COLO829 (cell line): ENCODE measurements at places on chromosomes 7 and 10.

- DNase-seq, result no peak
These were observed 255.2 kb upstream of the KLF14 start for GRCh38 chr7:130989101-130989795.

DNA sequence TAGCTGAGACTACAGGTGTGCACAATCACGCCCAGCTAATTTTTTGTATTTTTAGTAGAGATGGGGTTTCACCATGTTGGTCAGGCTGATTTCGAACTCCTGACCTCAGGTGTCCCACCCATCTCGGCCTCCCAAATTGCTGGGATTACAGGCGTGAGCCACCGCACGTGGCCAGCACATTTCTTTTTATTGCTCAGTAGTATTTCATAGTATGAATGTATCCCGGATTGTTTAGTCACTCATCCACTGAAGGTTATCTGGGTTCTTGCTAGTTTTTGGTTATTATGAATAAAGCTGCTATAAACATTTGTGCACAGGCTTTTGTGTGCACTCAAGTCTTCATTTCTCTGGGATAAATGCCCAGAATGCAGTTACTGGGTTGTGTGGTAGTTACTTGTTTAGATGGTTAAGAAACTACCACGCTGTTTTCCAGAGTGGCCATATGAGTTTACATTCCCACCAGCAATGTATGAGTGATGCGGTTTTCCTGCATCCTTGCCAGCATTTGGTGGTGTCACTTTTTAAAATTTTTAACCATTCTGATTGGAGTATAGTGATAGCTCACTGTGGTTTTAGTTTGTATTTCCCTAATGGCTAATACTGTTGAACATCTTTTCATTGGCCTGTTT is 275.8 kb upstream of the LYZL1 start:
- no peak for DNase-seq

DNA sequence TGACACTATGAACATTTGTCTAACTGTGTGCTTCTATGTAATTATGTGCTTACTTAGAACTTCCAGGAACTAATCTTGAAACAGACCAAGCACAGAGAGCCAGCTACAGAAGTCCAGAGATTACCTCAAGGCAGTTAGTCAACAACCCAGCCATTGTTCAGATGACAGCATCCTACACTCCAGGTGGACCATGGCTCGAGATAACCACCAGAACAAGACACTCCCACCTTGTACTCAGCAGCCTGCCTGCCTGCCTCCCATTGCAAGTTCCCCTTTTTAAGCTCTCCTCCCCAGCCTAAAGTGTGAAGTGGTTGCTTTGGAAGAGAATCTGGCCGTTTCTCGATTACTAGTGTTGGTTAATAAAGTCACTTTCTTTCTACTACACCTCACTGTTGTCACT is 1080.6 kb upstream of the LRRN3 start:
- DNase-seq, result no peak

GRCh38 chr7:120987280-120987679 is 1.2 kb upstream of the CPED1 start:
- no peak for DNase-seq

DNA sequence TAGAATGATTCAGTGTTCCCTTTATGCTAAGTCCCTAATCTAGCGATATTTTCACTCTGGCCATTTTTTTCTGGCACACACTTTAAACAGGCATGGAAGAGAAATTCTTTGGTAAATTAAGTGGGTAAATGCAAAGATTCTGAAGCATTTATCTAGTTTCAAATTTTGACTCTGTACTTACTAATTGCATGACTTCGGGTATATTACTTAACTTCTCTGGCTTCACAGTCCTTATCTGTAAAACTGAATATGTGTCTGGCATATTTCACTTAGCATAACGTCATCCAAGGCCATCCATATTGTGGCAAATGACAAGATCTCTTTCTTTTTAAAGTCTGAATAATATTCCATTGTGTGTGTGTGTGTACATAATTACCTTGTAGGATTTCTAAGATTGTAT is 114.5 kb downstream of the MBL2 start:
- DNase-seq, result no peak

- no peak for DNase-seq
These were observed 280.0 kb upstream of the GNAI1 start for GRCh38 chr7:79854621-79855020.

DNA sequence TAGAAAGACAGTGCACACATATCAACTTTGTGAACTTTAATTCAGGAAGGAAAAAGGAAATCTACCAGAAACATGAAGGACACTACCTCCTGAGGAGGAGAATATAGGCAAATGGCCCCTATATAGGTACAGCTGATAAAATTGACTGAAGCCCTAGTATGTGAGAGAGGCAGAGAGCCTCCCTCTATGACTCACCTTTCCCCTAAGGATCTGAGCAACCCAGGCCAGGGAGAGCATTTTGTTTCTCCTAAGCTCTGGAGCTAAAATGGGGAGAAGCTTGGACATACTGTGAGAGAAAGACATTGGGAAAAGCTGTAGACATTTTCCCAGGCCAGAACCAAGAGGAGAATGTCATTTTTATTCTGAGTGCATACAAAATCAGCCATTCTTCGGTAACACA is 303.5 kb downstream of the AHR start:
- no peak for DNase-seq

GRCh38 chr7:142300689-142301088 is 42.8 kb upstream of the PRSS58 start:
- no peak for DNase-seq

GRCh38 chr10:4370376-4370775 is 455.6 kb upstream of the AKR1E2 start:
- DNase-seq, result no peak

GRCh38 chr7:34277016-34277802 is 371.9 kb downstream of the BMPER start:
- peak; percentile 7 for DNase-seq

DNA sequence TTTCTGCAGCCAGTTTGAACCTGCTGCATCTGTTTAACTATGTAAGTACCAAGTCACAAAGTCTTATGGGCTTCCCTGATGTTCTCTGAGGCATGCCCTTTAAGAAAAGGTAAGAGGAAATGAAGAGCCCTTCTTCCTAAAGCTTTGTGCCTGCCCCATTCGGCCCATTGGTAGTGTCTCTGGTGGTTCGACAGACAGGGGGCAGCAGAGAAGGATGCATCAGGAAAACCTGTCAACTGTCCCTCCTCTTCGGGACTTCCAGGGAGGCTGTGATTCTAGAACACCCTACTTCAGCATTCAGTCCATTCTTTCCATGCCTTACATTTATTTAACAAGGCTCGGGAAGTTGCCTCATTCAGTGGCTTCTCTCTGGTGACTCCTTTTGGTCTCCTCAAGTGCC is 1.9 kb upstream of the SFRP4 start:
- no peak for DNase-seq

DNA sequence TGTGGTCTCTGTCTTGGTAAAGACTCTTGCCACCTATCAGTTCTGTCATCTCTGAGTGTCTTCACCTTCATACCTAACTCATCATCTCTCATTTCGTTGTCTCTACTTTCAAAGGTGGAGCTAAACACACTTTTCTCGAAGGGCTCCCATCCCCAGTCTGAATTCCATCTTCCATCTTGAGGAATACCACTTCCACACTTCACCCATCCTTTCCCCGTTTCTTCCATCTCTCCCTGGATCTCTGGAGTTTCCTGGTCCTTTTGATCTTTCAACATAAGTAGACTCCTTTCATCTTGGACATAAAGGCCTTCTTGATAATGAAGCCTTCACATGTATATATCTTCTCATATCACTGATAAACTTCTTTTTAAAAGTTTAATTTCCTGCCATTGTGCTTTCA is 120.8 kb upstream of the NOBOX start:
- no peak for DNase-seq

DNA sequence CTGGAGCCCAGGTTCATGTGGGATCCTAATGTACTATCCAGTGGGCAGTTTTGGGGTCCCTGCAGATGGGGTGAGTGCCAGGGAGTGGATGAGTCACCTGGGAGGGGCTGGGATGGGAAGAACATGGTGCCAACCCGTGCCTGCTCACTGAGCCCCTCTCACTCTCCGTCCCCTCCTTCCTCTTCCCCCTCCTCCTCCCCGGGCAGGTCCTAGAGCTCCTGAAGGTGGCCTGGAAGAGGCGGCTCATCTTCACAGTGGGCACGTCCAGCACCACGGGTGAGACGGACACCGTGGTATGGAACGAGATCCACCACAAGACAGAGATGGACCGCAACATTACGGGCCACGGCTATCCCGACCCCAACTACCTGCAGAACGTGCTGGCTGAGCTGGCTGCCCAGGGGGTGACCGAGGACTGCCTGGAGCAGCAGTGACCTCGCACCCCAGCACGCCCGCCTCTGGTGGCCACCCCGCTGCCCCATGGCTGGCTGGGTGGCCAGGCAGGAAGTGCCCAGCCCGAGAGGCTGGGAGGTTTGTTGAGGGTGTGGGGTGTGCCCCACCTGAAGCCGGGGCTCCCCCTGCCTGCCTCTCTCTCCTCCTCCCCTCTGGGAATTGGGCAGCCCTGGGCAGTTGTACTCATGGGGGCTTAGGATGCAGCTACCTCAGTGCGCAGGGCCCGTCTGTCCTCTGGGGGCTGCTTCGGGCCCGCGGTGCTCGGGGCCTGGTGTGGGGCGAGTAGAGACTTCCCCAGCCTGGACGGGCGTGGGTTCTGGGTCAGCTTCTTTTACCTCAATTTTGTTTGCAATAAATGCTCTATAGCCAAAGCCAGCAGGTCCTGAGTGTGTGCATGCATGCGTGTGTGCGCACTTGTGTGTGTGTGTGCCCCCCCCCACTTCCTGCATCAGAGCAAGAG is 4.9 kb upstream of the UPK3B start:
- no peak for DNase-seq

DNA sequence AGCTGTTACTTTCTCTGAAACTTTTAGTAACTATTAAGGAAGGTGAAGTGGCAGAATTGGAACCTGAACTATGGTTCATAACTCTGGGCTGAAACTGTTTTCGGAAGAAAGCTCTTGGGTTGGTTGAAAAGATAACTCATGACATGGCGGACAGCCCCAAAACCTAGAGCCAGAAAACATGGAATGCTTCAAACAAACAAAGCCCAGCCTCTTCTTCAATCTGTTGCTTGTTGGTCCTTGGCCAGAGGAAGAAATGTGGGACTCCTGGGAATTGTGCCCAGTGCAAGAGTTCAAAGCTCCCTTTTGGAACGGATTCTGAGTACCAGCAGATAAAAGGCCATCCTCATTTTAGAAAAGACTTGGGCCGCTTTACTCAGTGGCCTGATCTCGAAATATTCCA is 52.9 kb upstream of the CACNB2 start:
- no peak for DNase-seq

DNA sequence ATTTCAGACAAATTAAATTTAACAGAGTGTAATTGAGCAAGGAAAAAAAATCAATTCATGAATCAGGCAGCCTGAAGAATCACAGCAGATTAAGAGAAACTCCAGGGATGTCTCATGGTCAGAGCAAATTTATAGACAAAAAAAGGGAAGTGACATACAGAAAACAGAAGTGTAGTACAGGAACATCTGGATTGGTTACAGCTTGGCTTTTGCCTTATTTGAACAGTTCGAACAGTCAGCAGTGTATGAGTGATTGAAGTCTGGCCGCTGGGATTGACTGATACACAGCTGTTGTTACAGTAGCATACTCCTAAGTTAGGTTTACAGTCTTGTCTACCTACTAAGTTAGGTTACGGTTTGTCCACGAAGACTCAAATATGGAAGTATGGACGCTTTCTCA is 255.3 kb downstream of the HPSE2 start:
- no peak for DNase-seq

GRCh38 chr10:88083597-88083989 is 220.2 kb downstream of the PTEN start:
- no peak for DNase-seq

DNA sequence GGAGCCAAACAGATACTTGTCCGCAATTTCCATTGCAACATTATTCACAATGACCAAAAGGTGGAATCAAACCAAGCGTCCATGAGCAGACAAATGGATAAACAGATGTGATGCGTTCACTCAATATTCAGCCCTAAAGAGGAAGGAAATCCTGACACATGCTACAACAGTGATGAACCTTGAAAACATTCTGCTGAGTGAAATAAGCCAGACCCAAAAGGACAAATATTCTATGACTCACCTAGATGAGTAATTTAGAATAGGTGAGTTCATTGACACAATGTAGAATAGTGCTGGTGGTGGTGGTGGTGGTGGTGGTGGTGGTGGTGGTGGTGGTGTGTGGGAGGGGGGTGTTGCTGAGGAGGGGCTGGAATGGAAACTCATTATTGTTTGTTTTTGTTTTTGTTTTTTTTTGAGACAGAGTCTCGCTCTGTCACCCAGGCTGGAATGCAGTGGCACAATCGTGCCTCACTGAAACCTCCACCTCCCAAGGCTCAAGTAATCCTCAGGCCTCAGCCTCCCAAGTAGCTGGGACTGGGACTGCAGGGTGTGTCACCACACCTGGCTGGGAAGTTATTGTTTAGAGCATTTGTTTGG is 28.6 kb downstream of the SMKR1 start:
- DNase-seq, result no peak

- DNase-seq, result no peak
These were observed 5.9 kb downstream of the SEMA3E start for GRCh38 chr7:83643012-83643411.

- no peak for DNase-seq
These were observed 185.5 kb downstream of the SEMA3A start for GRCh38 chr7:84009051-84009450.

DNA sequence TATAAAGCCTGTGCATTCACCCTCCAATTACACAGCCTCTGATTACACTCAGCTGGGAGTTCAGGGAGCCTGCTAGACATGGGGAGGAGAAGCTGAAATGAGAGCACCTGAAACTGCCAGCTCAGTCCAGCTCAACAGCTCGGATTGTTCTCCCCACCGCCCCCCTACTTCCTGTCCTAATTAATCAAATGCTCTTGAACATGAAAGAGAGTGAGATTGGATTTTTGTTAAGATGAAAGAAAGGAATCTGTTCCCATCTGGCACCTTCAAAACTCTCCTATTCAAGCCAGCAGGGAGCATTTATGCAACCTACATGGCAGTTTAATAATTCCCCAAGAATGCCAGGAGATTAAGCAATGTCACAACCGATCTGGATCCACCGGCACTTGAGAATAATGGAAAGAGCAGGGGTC is 98.0 kb downstream of the NPSR1 start:
- DNase-seq, result no peak

DNA sequence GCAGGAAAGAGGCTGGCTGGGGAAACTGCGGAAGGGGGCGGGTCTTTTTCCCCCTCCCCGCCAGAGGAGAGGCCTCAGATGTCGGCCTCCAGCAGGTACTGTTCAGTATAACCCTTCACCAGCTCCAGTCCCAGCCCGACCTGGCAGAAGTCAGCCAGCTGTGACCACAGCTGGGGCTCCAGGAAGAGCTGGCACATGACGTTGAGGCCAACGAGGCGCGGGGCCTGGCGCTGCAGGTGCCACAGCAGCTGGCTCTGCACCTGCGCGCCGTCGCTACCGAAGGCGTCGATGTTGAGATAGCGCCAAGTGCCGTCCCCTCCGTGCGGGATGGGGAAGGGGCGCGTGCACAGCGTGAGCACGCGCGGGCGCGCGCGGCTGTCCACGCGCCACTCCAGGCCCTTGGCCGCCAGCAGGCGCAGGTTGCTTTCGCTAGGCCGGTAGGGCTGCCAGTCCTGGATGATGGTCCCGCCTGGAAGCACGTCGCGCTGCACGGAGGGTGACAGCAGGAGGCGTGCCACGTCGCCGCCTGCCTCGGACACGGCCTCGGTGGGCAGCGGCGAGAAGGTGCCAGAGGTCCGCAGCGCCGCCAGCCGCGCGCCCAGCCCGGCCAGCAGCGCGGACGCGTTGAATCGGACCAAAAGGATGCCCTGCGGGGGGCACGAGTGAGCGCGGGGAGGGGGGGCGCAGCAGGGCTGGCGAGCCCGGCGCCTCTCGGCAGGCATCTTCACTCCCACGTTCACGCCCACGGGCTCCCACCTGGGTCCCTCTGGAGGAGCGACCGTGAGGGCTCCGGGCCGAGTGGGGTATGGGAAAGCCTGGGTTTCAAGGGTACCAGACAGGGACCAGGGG is 6.9 kb upstream of the VGF start:
- DNase-seq, result no peak
